Vagina (tissue), 2 donors: ENCODE measurements at places on chromosomes 4 and X.

- DNase-seq = no peak
These were observed 374.3 kb upstream of the GALNT7 start for GRCh38 chr4:172794307-172794703.

- no peak for DNase-seq
These were observed 71.0 kb downstream of the UCHL1 start for GRCh38 chr4:41327770-41328169.

DNA sequence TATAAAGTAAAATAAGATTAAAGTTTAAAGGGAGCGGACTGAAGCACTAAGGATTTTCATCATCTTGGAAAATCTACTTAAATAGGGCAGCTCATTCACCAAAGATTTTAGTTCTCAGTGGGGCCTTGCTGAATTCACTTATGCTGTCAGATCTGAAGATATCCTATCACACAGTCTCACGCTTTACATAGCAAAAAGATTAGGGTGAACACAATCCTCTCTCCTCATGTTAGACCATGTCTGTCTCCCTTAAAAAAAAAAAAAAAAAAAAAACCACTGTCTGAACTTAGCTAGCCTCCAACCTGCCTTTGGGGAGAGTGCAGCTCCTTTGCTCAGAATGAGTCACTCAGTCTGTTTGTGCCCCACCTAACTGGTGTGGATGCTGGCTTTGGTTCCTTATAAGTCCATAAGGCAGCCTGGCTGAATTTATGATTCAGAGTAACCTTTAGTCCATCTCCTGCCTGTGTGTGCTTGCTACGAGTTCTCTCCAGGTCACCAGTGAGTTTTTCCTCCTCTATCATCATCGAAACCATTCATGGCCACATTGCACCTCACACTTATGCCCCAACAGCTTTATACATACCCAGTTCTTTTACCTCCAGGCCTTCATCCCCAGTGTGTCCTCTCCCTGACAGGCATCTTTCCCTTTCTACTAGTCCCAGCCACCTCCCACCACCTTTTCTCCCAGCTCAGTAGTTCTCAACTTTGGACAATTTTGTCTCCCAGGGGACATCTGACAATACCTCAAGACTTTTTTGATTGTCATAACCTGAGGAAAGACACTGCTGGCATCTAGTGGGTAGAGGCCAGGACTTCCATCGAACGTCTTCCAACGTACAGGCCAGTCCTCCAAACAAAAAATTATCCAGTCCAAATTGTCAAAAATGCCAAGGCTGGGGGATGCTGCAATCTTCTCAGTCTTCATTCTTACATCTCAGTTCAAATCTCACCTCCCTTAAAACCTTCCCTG is 220.7 kb upstream of the EMCN start:
- no peak for DNase-seq

DNA sequence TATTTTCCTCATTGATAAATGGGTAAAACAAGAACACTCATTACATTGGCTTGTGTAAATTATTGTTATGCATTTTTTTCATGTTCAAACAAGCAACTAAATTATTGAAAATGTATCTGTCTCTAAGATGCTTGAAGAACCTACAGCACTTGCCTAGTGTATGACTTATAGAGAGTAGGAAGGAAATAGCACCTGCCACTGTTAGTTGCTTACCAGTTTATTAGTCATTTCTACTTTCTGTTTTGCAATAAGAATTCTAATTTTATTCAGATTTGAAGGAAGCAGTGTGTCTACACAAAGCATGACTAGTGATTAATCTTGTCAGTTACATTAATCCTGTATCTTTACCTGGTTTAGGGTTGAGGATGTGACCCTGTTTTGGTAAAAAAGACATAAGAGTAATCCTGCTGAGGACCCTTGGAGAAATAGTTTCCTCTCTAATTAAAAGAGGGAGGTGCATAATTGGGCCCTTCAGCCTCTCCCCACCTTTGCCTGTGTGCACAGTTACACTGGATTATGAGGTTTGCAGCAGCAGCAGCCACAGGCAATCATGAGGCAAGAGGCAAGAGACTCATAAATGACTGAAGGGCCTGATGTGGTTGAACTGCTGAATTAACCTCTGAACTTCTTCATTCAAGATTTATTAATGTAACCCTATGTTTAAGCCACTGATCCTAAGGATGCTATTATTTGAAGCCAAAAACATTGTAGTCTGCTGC is 1202.1 kb downstream of the ADGRL3 start:
- DNase-seq = no peak

DNA sequence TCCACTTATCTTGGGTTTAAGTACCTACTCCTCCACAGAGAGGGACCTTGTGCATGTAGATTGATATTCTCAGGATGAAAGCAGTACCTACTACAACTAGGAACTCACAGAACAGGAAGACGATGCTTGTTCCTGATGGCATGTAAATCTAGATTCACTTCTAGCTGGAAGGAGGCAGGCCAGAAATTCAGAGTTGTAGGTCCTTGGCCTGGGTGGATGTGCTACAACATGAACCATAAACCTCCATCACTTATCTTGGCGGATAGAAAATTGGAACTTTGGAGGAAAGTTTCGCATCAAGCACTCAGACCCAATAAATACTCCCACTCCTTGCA is 9.3 kb upstream of the SMIM20 start:
- no peak for DNase-seq

DNA sequence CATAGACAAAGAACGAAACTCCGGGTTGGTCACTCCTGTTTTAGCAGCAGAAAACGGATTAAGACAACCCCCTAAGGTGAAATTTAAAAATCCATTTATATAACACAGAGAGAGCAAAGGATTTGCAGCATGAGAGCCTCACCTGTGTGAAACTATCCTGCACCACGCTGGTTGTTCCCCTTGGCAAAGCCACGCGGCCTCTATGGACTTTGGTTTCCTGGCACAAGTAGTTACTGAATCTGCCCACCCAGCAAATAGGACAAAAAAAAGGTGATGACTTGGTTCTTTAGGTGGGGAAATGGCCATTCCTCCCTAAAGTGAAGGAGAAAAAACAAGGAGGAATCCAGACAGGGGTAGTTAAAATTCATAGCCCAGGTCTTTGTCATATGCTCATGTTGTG is 133.1 kb downstream of the PLS3 start:
- no peak for DNase-seq

- DNase-seq = no peak
These were observed 2.1 kb downstream of the JAKMIP1 start for GRCh38 chr4:6198278-6198677.

- DNase-seq = no peak
These were observed 75.7 kb downstream of the SH3RF1 start for GRCh38 chr4:169195032-169195431.

DNA sequence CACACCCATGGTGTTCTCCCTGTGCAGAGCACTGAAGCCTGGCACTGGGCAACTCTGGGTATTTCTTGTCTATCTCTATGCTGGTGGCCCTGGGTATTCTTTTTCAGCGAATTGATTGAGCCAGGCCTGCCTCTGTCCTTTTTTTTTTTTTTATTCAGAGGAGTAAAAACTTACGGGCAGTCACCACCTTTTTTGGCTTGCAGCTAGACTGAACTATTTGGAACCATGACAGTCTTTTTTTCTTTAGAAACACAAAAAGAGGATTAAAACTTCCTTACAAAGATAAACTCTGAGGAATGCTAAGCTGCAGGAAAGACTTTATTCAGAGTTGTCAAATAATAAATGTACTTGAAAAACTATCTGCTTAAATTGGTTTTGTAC is 119.2 kb upstream of the STIM2 start:
- DNase-seq = no peak

DNA sequence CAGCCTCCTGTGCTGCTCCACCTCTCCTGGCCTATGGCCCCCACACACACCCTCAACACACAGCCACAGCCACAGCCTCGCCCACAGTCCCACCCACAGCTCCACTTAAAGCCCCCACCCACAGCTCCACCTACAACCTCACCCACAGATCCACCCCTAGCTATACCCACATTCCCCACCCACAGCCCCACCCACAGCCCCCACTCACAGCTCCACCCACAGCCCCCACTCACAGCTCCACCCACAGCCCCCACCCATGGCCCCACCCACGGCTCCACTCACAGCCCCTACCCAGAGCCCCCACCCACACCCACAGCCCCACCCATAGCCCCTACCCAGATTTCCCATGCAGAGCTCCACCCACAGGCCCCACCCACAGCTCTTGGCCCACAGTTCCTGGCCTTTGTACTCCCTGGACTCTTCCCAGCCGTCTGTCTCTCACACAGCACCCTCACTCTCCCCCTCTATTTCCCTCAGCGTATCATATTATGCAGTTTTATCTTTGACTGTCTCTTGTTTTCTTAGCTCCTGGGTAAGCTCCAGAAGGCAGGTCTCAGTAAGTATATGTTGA is 322.5 kb downstream of the EVC2 start:
- DNase-seq = no peak

DNA sequence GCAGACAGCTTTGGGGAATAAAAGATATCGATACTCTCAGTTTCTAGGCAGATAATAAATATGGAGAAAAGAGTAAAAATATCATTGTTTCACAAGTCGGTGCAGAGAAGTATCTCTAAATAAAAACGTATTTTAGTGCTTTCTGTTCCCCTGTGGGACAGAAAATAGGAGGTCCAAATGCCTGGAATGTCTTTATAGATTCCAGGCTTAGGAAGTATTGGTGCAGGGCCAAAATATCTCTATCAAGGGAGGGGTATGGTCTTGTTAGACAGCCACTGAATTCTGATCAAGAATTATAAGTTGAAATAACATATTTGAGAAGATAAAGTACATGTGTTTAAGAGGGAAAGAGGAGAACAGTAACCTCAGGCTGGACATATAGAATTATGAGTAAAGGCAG is 596.4 kb downstream of the PCDH18 start:
- no peak for DNase-seq

GRCh38 chrX:27675493-27675892 is 85.3 kb downstream of the DCAF8L2 start:
- DNase-seq = no peak

GRCh38 chrX:22739276-22739675 is 260.5 kb upstream of the DDX53 start:
- no peak for DNase-seq

DNA sequence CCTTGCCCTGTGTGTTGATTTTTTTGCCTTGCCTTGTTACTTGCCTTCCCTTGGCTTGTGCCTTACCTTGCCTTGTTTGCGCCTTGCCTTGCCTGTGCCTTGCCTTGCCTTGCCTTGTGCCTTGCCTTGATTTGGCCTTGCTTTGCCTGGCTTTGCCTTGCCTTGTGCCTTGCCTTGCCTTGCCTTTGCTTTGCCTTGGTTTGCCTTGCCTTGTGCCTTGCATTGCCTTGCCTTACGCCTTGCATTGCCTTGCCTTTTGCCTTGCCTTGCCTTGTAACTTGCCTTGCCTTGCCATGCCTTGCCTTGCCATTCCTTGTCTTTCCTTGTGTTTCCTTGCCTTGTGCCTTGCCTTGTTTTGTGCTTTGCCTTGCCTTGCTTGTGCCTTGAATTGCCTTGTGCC is 94.6 kb downstream of the TAB3 start:
- DNase-seq = no peak

DNA sequence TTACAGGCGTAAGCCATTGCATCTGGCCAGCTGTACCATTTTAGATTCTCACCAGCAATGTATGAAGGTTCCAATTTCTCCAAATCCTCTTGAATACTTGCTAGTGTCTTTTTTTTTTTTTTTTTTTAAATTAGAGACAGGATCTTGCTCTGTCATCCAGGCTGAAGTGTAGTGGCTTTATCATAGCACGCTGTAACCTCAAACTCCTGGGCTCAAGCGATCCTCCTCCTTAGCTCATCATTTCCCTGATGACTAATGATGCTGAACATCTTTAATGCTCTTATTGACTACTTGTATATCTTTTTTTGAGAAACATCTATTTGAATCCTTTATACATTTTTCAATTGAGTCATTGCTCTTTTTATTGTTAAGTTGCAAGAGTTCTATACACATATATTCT is 40.3 kb downstream of the HDAC8 start:
- DNase-seq = no peak

DNA sequence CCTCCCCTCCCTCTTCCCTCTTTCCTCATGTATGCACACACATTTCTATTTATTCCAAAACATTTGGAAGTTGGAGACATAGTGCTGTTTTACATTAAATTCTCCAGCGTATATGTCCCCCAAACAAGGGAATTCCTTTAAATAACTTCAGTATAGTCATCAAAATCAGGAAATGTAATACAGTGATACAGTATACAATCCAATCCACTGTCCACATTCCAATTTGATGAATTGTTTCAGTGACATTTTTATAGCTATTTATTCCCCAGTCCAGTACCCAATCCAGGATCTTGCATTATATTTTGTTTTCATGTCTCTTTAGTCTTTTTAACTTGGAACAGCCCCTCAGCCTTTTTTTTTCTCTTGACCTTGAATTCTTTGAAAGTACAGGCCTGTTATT is 233.0 kb downstream of the DKK2 start:
- DNase-seq = no peak

DNA sequence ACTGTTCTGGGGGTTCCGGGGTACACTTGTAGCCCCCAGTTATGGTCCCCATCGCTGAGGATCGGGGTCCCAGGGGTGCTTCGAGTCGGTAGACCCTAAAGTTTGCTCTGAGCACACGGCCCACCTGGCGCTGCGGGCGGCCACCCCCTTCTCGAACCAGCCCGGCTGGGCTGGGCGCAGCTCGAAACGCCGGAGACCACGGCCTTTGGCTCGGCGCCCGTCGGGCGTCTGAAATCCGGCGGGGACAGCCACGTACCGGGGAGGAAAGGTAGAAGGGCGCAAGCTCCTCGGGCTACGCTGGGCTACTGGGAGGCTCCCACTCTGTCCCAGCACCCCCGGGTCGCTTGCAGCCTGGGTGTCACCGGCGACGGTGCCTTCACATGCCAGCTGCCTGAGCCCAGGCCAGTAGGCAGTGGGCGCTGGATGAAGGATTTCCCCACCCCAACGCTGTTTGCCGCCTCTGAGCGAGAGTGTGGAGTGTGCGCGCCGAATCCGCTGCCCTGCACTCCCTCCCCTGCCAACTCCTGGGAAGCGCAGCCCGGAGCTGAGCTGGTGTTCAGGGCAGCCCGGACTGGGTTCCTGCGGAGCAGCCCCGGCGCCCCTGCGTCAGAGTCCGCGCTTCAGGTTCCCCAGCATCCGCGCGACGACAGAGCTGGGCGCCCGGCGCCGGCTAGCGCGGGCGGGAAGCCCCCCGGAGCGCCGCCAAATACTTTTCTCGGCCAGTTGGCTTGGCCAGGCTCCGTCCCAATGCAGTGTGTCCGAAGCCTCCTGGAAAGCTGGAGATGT is 637 bp downstream of the MAMLD1 start:
- peak; percentile 83 for DNase-seq

- no peak for DNase-seq
These were observed 644.1 kb upstream of the AGA start for GRCh38 chr4:178086320-178086719.

DNA sequence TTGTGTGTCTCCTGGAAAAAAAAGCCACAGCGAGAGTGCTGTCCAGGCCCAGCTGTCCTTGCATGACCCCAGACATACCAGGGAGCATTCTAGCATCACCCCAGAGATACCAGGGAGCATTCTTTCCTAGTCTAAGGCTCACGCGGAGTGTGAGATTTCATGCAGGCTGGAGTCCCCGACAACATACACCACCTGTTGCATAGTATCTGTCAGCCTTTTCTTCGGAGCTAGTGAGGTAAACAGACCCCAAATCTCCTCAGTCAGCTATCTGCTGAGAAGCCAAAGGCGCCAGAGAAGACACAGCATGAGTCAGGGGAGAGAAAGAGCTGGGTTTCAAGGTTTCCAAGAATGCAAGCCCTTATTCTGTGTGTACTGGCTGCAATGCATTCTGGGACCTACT is 23.1 kb upstream of the ZXDA start:
- no peak for DNase-seq

- no peak for DNase-seq
These were observed 157.7 kb upstream of the PITX2 start for GRCh38 chr4:110780538-110780937.
